ENCODE measurements at places on chromosomes 7 and 10.
A peak's percentile ranks its signal among the peaks of the same experiment; 100 is the strongest.

DNA sequence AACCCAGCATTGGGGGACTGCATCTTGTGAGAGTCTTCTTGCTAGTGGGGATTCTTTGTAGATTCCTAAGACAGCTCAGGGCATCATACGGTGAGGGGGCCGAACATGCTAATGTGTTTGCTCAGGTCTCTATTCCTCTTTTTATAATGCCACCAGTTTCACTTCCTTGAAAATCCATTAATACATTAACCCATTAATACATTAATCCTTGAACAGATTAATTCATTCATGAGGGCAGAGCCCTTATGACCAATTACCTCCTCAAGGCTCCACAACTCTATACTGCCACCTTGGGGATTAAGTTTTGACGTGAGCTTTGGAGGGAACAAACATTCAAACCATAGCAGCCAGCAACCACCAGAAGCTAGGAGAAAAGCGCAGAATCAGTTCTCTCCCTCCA lies 67.2 kb upstream of the POT1 start:
- DNase-seq = no peak

- no peak for DNase-seq
These were observed 331.4 kb downstream of the PTPRN2 start for GRCh38 chr7:158256091-158256816.

DNA sequence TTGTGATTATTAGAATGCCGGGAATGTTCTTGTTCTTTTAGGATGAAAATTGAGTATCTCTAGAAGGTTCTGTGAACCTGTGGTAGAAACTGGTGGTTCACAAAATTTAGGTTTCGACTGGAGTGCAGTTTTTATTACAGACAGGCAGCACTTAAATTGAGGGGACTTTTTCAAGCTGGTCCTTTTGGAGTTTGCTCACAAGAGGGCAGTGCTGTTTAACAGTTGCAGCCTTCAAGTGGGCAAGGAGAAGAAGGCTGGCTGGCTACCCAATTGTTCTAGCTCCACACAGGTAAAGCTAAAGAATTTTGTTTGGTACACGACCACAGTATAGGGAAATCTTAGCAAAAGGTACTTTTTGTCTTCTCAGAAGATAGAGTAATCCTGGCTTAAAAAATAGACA lies 233.6 kb downstream of the SNX13 start:
- no peak for DNase-seq

DNA sequence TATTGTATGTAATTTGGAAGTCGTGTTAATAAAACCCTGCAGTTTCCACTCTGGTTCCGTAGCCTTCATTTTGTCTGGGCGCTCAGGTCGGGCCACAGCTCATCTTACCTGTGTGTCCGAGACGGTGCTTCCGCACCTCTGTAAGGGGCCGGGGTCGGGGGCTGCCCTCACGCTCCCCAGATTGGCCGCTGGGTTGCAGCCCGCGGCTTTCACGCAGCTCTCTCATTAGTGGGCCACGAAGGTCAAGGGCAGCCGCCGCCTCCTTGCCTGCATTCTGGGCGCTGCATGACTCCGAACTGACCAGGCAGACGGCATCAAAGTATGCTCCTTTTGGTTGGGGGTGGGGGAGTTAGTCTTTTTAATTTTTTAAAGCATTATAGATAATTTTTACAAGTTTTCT lies 30.8 kb downstream of the SHH start:
- DNase-seq = no peak

DNA sequence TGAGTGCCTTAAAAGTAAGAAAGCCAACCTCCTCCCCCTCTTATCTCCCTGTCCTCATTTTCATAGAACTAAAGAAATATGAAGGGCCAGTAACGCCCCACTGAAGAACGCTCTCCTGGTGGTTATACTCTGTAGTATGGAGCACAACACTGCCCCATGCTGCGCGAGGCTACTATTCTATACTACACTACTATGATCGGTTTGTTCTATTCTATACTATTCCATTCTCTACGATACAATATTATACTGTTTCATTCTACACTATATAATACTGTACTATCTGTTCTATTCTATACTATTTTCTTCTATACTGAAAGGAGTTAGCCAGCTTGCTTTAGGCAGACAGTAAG lies 34.8 kb downstream of the DIP2C start:
- no peak for DNase-seq

DNA sequence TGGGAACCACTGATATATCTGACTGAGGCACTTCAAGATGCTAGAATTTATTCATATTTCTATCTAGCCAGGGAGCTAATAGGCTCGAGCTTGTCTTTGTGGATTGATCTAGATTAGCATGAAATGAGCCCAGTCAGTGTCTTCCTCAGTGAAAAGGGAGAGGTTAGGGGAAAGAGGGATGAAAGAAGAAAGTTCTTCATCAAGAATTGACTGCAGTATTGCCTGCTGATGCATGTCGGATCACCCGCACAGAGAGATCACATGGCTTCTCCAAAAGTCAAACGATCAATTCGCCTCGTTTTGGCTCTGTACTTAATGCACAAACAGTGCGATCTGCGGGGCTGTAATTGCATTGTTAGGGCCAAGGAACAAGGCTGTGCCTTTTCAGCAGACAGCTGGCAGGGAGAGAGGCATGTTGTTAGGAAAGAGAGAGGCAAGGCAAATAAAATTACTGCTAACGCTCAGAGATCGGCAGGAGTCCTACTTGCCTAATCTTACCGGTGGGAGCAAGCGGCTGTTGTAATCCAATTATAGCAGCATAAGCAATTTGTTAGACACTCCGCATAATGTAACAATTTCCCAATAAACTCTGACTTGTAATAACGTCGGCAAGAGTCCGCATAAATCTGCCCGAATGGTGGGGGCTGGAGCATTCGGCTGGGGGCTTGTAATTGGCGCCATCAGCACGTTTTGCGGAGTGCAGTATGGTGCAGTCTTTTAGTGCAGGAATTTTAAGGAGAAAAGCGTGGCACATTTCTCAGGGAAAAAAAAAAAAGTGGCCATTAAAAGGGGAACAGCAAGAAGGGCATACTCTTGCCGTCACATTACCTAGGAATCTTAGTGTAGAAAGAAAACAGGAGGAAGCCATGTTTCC lies 102.1 kb downstream of the POLL start:
- DNase-seq = no peak

GRCh38 chr7:25179325-25179724 lies 49.0 kb downstream of the NPVF start:
- no peak for DNase-seq

- DNase-seq = no peak
These were observed 12.3 kb downstream of the STX1A start for GRCh38 chr7:73707045-73707631.

GRCh38 chr10:30734901-30735300 lies 105.3 kb upstream of the LYZL2 start:
- DNase-seq = no peak

DNA sequence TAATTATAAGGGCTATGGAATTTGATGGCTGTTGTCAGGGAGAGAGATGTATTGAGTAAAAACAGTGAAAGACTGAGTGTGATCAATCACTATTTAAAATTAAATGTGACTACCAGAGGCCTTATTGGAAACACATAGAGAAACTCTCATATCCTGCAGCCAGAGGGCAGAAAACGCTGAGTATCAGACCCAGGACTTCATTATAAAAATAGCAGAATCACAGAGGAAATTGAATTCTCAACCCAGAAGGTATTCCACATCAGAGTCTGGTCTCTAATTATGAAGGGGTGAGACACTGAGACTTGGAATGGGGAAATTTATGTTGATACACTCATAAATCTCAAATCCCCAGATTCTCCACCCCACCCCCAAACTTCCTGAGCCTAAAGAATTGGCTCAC lies 69.5 kb upstream of the IL6 start:
- DNase-seq = no peak

GRCh38 chr10:14408139-14408538 lies 77.4 kb upstream of the FRMD4A start:
- DNase-seq = no peak

GRCh38 chr7:99739699-99740572 lies 4.9 kb upstream of the CYP3A7 start:
- no peak for DNase-seq

- peak; percentile 47 for DNase-seq
These were observed 723 bp downstream of the MTURN start for GRCh38 chr7:30135301-30136116.

- no peak for DNase-seq
These were observed 9.7 kb upstream of the AKR1C2 start for GRCh38 chr10:5013385-5013784.

DNA sequence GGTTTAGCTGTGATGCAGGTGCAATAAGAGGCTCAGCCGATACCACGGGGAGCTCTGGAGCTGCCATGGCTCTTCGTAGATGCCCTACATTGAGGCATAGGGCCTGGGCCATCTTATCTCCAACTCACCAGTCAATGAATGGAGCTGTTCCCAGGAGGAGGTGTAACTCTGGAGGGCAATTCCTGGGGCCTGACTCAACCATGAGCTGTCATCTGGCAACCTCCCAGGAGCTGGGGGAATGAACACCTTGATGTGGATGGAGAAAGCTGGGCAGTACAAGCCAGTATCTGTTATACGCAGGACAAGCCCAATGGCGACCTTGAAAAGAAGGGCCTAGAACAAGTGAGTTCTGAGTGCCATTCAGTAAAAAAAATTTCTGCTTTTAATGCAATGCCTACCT lies 224.0 kb upstream of the PLXDC2 start:
- DNase-seq = peak; percentile 6

- DNase-seq = no peak
These were observed 236.2 kb downstream of the DGKB start for GRCh38 chr7:14666304-14666703.

GRCh38 chr7:16317406-16317805 lies 103.9 kb downstream of the CRPPA start:
- no peak for DNase-seq

- DNase-seq = no peak
These were observed 2.0 kb upstream of the GATA3 start for GRCh38 chr10:8052341-8052955.

GRCh38 chr7:94453898-94454297 lies 55.7 kb upstream of the CASD1 start:
- DNase-seq = no peak

- no peak for DNase-seq
These were observed 86.7 kb upstream of the IL6 start for GRCh38 chr7:22640269-22640668.

GRCh38 chr10:128275388-128276177 lies 149.4 kb upstream of the MKI67 start:
- DNase-seq = no peak

GRCh38 chr7:150842716-150843115 lies 9.6 kb upstream of the AOC1 start:
- DNase-seq = no peak

GRCh38 chr10:9111976-9112375 lies 1057.5 kb downstream of the GATA3 start:
- DNase-seq = no peak

DNA sequence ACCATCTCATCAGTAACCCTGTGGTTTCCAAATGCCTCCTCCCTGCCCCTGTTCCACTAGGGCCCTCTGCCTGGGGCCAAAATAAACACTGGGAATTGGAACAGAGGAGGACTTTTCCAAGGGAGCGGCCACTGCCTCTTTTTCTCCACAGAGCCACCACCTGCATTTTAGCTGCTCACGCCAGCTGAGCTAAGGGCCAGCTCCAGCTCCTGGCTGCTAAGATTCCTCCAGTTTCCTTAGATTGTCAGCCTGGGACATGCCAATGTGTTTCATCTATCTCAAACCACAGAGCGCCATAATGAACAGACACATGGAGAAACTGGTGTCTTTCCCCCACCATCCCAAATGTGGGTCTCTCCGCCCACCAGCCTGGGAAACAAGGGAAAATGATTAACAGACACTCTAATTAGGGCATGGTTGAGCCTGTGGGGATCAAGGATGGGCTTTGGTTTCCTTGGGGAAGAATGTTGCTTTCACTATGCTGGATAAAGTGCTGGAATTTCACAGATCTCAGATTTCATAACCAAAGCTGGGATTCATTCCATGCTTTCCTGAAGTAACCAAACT lies 52.2 kb downstream of the ASB13 start:
- no peak for DNase-seq

DNA sequence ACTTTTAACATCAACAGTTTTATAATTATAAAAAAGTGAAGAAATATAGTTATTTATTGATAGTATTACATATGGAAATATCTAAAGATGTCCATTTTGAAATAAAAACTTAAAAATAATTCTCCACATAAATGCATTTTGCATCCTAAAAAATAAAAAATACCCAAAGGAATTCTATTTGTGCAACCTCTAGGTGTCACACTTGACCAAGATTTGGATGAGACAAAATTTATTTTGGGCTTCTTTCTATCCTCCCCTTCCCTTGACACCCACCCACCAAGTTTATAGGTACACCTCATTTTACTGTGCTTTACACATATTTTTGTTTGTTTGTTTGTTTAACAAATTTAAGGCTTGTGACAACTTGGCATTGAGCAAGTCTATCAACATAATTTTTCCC lies 3.3 kb upstream of the THSD7A start:
- no peak for DNase-seq

- no peak for DNase-seq
These were observed 127.7 kb downstream of the SMURF1 start for GRCh38 chr7:99016196-99016595.

GRCh38 chr10:61335359-61335758 lies 117.8 kb downstream of the TMEM26 start:
- no peak for DNase-seq

DNA sequence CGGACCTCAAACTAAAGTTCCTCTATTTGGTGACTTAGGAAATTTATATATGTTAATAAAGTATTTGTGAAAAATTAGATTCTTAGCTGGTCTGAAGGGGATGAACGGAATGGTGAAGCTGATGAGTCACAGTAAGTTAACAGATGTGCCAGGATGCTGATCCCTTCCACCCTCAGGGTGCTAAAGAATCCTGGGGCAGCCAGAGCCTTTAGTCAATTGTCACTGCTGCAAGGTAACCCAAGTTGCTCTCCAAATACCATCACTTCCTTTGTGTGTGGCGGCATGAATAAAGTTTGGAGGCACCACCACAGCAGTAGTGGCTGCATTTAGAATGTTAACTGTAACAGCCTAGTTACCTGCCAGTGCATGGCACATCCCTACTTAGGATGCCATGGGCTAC lies 222.6 kb upstream of the PPP1R3A start:
- DNase-seq = no peak

- no peak for DNase-seq
These were observed 264.4 kb downstream of the SKAP2 start for GRCh38 chr7:26599982-26600381.

DNA sequence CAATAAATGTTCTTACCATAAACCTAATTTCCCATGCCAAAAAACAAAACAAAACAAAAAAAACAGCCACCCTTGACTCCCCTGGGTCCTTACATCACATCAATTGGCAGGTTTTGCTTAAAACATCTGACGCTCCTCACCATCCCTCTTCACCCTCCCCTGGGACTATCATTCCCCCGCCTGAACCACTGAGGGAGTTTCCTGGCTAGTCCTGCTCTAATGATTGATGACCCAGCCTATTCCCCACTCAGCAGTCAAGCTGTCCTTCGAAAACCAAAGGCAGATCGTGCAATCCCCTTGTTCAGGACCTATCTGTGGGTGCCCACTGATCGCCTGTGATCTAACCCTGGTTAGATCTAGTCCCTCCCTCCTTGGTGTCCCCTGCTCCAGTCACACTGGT lies 11.2 kb upstream of the FRMPD2 start:
- no peak for DNase-seq

- DNase-seq = no peak
These were observed 16.3 kb upstream of the SRGN start for GRCh38 chr10:69071610-69072009.
